ENCODE measurements at places on chromosomes 12 and 14. TPM values are rescaled to one million over a fixed set of nuclear protein-coding genes. Genes with fewer than 3 reads are reported as not detected.

DNA sequence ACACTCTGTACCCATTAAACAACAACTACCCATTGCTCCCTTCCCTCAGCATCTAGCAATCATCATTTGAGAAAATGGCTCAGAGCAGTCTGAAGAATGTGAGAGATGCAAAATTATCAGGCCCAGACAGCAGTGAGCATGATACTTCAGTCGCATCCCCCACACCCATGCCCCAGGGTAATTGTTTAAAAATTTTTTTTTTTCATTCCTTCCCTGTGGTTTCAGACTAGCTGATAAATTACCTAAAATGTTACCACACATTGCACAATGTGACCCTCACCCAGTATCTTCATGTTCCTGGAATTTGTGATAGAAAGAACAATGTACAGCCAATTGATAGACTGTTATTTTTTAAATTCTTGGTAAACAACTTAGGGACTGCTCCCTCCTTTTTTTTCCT, 11.3 kb upstream of the USP15 start:
- no peak for DNase-seq

The WNT1 gene
- not detected for total RNA-seq

DNA sequence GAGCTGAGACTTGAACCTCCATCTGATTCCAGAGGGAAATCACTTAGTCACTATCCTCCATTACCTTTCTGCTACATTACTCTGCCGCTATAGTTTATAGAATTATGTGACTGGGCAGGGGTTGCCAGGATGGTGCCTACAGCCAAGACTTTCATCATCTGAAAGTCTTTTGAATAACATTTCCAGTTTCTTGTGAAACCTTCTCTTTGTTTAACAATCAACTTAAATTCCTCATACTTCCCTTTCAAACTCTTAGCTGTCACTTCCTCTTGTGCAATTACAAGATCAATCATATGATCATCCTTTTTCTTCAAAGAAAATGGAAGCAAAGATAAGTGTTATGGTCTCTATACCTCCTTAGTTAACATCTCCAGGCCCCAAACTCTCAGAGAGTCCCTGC, 25.4 kb upstream of the PELI2 start:
- no peak for DNase-seq

The SUPT16H gene
- total RNA-seq = 39.8 TPM

The RNF212B gene
- not detected for total RNA-seq

- no peak for DNase-seq
Observed at GRCh38 chr12:18723752-18724151, 14.1 kb downstream of the PLCZ1 start.

The RPS6KL1 gene
- 9.7 TPM for total RNA-seq

The LRP1-AS gene
- not detected for total RNA-seq

DNA sequence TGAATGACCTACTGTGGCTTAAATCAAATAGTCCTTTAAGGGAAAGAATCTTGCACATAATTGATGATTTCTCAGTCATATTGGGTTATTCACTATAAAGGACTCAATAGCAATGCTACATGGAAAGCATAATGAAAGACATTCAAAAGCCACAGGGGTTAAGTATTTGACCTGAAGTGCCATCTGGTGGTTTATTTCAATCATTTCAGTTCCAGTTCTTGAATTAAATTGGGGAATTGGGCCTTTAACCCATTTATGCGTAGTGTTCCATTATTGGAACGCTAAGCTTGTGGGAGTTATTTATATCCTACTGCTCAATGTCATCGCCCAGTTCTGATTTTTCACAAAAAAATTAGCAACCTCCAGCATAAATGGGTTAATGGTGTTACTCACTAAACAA, 41.3 kb upstream of the C12orf71 start:
- no peak for DNase-seq

DNA sequence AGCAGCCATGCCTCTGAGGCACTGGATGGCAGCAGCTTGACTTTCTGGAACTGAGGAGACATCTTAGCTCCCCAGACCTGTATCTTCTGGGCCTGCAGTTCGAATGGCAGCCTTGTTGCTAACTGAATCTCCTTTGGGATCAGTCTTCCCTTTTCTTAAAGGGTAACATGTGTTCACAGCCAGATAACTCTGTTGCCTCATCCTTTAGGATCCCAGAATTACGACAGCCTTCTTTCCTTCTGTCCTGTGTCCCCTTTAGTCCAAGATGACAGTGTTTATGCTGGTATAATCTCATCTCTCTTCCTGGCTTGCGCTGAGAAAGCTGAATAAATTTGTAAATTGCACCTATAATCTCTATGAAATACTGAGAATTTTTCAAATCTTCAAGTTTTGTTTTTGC, 9.1 kb upstream of the ERC1 start:
- DNase-seq = no peak

DNA sequence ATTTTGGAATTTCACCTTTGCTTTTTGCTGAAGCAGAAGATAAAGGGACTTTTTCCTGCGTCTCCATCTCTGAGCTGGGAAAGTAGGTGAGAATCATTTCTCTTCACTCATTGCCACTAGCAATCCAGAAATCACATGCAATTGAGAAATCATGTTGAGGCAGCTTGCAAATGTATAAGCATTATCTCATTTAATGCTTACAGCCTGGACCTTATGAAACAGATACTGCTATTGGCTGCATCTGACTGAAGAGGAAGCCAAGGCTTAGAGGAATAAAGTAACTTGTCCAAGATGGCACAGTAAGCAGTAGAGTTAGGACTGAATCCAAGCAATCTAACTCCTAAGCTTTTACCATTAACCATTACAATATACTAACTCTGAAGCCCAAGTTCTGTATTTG, 122.4 kb downstream of the FIGNL2 start:
- DNase-seq = no peak

DNA sequence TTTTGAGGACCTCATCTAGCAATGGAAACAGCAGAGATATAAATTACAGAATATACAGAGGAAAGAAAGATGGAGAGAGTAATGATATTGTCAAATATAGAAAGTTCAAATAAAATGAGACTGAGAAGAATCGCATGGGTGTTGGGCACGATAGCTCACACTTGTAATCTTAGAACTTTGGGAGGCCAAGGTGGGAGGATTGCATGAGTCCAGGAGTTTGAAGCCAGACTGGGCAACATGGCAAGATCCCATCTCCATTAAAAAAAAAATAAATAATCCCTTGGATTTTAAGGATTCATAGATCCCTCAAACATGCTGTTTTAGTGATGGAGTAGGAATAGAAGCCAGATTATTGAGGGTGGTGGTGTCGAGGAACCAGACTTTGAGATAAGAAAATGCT, 1.9 kb downstream of the PYROXD1 start:
- DNase-seq = no peak

- no peak for DNase-seq
Observed at GRCh38 chr12:102106905-102107304, 13.0 kb downstream of the NUP37 start.

The MGP gene
- total RNA-seq = 248 TPM

DNA sequence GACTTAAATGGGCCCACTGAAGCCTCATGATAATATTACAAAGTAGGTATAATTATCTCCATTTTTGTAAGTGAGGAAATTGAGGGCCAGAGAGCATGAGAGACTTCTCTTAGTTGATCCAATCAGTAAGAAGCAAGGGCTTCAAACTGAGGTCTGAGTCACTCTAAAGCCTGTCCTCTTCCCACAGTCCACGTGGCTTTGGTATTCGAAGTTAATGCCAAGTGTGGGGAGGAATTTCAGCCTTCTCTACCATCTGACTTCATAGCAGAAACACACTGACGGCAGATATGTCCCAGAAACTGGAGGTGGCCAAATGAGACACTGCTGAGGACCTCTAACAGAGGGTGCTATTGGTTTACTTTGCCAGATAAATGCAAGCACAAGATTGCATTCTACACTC, 114.4 kb upstream of the OVCH1 start:
- no peak for DNase-seq

The GPR132 gene
- total RNA-seq = 0.73 TPM

The FGF23 gene
- not detected for total RNA-seq

The GUCY2C gene
- 82.8 TPM for total RNA-seq

- no peak for DNase-seq
Observed at GRCh38 chr12:26346736-26347135, 151.4 kb downstream of the SSPN start.

DNA sequence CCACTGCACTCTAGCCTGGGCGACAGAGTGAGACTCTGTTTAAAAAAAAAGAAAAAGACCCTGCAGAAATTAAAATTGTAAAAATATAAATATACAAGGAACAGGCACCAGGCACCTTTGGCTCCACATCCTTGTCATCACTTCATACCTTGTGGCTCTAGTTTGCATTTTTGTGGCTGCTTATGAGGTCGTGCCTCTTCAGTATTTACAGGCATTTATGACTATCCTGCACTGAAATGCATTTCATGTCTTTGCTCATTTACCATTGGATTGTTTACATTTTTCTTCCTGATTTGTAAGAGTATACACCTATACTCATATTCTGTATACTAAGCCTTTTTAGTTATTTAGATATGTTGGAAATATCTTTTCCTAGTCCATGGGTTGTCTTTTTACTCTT, 20.1 kb downstream of the BICD1 start:
- DNase-seq = no peak

DNA sequence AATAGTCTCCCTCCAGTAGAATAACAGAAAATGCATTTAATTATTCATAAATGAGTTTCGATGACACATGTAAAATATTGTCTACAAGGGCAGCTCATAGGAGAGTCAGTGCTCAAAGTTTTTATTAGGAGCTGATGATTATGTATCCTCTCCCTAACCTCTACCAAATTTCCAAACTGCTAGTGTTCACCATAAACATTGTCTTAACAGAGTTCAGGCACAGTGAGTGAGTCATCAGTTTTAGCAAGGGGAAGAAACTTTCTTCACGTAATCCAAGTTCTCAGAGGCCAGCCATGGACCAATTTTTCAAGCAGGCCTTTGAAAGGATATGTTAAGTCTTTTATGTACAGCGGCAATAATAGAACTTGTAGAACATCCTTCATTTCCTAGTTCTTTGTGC, 649.2 kb upstream of the MIS18BP1 start:
- no peak for DNase-seq

The ACAD10 gene
- 39.5 TPM for total RNA-seq

DNA sequence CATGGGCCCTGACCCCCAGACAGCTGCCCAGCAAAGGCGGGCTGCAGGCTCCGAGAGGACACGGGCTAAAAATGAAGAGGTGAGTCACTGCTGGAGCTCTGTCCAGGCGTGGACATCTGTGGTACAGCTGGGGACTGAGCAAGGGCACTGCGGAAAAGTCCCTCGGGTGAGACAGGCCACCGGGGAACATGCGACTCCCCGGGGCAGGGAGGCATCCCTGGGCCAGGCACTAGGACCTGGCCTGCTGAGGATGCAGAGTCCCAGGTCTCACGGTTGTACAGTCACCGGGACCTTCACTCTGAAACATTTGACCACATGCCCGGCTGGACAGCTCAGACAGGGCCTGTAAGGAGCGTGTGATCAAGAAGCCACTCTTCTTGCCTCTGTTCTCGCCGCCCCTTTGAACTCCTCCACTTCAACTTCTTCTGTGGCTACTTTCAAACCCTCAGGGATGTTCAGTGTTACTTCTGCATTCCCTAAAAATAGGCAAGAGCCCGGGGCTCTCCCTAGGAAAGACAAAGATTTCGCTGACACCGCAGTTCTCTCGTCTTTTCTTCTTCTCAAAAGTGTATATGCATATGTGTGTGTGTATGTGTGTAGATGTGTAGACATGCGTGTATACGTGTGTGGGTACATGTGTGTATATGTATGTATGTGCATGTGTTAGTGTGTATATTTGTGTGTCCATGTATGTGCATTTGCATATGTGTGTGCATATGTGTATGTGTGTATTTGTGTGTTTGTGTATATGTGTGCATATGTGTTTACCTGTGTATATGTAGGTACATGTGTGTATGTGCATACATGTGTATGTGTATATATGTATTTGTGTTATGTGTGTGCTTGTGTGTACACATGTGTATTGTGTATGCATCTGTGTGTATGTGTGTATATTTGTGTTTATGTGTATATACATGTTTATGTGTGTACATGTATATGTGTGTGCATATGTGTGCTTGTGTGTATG, 5.0 kb upstream of the RFLNA start:
- DNase-seq = no peak

DNA sequence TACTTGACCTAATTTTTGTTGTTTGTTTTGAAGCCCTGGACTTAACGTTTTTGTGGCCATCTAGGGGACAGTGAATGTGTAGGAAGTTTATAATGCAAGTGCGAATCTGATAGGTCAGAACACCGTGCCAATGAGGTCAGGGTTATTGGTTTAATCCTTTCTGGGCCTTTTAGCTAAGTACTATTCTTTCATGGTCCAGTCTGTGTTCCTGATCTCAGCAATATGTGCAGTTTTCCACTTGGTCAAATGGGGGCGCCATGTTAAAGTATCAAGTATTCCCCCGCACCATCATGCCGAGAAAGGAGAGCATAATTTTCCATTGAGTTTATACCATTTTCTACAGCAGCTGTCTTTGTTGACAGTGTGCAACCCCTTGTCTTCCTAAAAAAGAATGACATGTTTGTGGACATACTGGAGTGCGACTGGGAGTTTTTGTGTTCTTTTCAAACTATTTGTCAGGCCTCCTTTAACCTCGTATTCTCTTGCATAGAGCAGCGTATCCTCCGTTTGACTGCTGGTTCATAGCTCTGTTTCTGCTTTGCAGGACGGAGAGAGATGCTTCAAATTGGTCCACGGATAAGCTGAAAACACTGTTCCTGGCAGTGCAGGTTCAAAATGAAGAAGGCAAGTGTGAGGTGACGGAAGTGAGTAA, 1.3 kb downstream of the AHSA1 start:
- peak; percentile 57 for DNase-seq

- no peak for DNase-seq
Observed at GRCh38 chr12:25295361-25295760, 44.6 kb upstream of the KRAS start.

The SIX6 gene
- total RNA-seq = not detected

GRCh38 chr12:23128462-23128861, 503.5 kb downstream of the ETNK1 start:
- no peak for DNase-seq

- no peak for DNase-seq
Observed at GRCh38 chr14:23604675-23605170, 26.1 kb upstream of the JPH4 start.

GRCh38 chr14:36555998-36556743, 26.2 kb downstream of the NKX2-8 start:
- no peak for DNase-seq

DNA sequence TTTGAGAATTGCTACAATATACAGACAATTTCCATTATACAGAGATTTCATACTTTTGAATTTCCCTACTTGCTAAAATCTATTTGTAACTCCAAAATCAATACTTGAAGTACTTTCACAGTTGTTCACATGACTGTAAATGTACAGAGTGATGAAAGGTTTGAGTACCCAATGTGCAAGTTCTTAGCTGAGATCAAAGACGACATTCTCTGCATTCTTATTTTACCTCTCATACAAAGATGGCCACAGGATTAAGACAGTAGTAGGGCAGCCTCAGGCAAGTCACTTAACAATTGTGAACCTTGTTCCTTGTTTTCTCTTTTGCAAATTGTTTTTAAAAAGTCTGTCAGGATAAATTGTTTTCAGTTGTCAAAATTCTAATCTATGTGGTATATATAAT, 255.9 kb upstream of the KITLG start:
- DNase-seq = no peak

GRCh38 chr14:75119056-75119455, 7.8 kb downstream of the NEK9 start:
- DNase-seq = no peak
